ENCODE measurements at places on chromosomes 3 and 15.

DNA sequence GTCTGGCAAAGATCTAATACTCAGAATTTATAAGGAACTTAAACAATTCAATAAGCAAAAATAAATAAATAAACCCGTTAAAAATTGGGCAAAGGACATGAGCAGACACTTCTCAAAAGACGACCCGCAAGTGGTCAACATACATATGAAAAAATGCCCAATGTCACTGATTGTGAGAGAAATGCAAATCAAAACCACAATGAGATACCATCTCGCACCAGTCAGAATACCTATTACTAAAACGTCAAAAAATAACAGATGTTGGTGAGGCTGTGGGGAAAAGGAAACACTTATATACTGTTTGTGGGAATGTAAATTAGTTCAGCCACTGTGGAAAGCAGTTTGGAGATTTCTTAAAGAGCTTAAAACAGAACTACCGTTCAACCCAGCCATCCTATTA is 188.0 kb upstream of the MRPL3 start:
- no peak for DNase-seq

- DNase-seq: peak; percentile 28
Observed at GRCh38 chr3:170274641-170275040, 52.4 kb downstream of the PRKCI start.

- DNase-seq: no peak
Observed at GRCh38 chr3:37221407-37221806, 47.0 kb upstream of the LRRFIP2 start.

DNA sequence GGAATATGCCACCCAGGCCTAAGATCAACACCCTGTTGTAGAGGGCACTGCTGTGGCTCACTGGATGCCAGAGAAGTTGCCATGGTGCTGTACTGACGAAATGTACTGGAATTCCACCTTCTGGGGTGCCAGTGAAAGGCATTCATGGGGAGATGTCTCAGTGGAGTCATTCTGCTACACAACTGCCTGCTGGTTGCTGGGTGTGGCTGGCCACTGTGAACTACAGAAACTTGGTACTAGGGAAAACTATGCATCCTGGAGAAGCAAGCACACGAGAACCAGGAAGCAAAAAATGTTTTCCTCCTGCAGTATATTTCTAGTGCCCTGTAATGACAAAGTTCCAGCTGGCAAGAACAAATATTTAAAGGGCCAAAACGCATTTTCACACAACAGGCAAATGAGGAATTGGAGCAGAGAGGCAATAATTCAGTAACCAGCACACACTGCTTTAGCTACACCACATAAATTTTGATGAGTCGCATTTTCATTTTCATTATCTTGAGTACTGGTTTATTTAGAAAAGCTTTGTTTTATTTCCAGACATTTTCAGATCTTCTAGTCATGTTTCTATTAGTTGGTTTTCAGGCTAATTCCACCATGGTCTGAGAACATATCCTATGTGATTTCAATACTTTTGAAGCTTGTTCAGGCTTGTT is 18.3 kb upstream of the RFX7 start:
- DNase-seq: no peak

DNA sequence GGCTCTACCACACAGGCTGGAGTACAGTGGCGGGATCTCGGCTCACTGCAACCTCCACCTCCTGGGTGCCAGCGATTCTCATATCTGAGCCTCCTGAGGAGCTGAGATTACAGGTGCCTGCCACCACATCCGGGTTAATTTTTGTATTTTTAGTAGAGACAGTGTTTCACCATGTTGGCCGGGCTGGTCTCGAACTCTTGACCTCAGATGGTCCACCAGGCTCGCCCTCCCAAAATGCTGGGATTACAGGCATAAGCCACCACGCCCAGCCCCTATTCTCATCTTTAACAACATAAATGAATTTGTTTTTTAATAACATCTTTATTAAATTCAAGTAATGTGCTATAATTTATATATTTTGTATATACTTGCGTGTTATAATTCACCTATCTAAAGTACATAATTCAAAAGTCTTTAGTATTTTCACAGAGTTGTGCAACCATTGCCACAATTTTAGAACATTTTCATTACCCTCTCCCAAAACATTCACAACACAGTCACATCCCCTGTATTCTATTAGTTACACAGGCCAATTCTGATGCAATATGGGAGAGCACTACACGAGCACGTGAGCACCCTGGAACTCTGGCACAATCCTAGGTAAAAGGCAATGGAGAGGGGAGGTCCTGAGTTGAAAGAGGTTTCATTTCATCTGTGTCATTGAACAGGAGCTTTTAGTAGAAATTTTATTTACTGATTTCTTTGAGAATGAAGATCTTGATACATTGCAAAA is 21.2 kb upstream of the MTMR14 start:
- DNase-seq: no peak

Measured in GM13976 (cell line).